Osteoblast (primary cell): ENCODE measurements at places on chromosomes 7 and 10. TPM values are rescaled to one million over a fixed set of nuclear protein-coding genes. Genes with fewer than 3 reads are reported as not detected.

GRCh38 chr7:19177269-19177668 lies 32.0 kb upstream of the FERD3L start:
- DNase-seq: peak; percentile 9

FAM25G gene
- total RNA-seq: not detected in 2 replicates

DNA sequence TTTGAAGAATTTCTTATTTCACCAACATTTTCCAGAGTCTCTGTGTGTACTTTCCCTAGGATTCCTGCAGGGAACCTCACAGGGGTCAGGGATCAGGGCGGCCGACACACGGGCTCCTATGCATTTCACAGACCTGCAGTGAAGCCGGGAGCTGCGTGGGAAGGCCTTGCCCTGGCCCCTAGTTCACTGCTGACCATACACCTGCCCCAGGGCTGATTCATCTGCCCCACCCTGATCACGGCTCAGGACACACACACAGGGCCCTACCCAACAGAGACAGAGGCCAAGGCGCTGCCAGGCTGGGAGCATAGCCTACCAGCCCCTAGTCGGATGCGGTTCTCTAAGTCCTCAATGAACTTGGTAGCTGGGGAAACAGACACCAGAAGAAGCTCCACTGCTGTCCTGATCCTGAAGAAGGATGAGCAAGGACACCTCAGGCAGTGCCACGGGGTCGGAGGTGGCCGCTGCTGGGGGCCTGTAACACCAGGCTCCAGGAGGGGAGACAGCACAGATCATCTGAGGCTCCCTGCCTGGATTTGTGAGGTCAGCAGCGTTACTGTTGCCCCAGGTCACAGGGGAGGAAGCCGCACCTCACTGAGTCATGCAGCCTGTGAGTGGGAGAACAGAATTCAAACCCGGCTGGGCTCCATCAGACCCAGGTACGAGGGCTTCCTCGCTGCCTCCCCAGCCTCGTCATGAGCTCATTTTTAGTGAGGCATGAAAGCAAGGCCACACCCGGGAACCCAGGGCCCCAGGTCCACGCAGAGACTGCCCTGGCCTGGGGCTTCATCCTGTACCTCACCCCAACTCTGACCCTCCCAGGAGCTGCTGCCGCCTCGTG lies 278.8 kb upstream of the PPP2R2D start:
- DNase-seq: no peak

DNA sequence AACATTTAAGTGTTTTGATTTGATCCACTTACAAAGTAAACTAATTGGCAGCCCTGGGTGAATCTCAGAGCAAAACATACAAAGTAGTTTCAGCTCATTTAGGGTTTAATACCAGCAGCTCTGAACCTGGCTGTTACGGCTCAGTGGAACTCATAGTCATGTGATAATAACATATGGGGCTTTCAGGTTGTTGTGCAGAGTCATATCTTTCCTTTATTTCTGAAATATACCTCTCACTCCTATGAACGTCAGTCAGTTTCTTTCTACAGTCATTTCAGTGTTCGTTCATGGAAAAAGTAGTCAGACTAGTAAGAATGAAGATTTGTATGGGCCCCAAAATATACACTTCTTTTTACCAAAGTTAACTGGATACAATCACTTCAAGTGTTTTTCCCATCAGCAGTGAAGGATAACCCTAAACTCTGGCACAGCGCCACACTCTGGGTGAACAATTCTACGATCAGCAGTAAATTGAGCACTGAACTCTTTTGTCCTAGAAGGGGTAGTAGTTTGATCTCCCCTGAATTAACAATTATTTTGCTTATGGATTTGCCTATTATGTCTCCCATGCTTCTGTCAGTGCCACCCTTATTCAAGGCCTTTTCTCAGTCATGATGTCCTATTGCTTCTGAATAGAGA lies 218.6 kb downstream of the THSD7A start:
- DNase-seq: no peak

DNA sequence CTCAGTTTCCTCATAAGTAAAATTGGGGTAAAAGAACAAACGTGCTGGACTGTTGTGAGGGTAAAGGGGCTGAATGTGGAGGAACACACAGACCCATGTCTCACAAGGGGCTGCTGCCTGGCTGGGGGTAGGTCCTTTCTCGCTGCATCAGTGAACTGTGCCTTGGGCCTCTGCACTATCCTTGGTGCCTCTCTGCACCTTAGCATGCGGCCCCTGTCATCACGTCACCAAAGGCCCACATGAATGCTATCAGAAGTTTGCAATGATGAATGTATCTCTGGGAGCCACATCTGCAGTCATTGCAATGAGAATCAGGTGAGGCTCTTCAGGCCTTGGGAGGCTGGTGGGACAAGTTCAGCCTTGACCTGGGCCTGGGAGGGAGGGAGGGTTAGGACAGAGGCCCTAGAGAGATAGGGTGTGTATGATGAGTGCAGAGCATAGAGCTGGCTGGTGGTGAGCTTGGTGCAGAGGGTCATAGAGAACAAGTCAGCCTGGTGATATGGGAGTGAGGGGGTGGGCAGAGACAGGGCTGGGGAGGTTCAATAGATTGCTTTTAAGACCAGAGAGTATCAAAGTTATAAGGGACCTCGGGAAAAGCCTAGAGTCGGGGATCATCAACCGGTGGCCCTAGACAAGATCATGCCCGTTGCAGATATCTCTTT lies 308.4 kb downstream of the RPS24 start:
- DNase-seq: no peak

DNA sequence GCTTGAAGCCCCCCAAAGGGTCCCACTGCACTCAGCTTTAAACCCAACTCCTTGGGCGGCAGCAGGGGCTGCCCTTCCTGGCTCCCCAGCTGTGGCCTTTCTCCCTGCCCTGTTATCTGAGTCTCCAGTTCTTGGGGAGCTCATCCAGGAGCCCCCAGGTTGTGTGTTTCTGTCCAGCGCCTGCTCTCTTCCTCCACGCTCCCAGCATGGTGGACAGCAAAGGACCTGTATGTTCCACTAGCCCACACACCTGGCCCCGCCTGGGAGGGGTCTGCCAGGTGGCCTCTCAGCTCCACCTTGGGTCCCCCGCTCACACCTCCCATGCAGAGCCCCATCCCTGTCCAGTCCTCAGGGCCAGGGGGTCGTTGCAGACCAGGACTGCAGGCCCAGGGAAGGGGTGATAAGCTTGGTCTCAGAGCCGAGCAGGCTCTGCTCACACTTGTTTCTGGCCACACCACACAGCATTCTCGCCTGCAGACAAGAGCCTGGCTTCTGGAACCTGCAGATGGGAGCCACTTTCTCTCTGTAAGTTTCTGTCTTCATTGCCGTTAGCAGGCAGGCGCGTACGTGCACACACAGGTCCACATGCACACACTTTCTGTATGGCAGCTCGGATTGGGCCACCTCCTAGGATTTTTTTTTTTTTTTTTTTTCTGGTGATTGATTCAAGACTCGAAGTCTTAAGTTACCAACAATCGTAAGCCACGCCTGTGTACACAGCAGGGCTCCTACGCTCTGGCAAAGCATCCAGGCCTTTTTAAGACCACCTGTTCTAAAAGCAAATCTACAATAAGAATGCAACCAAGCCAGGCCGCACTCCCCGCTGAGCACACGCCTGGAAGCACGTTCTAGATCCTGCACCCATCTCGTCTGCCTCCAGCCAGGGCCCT lies 104.6 kb downstream of the CYTH3 start:
- DNase-seq: peak; percentile 73

GRCh38 chr10:100372415-100373297 lies 25.6 kb downstream of the SCD start:
- no peak for DNase-seq

DNA sequence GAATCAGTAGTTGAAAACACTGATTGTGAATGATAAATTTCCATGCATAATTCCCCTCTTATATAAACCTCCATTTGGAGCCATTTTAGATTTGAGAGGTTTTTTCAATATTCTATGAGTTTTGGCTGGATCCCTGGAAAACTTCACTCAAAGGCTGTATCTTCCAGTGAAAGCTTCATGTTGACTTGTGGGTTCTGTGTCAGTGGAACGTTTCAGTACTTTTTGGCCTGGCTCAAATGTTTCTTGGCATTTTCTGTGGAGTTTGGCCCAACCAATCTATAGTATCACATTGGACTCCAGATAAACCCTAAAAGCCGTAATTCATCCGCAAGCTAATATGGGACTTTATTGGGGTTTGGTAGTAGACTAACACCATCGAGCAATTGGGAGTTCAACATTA lies 172.6 kb upstream of the PRPS1L1 start:
- DNase-seq: no peak

DNA sequence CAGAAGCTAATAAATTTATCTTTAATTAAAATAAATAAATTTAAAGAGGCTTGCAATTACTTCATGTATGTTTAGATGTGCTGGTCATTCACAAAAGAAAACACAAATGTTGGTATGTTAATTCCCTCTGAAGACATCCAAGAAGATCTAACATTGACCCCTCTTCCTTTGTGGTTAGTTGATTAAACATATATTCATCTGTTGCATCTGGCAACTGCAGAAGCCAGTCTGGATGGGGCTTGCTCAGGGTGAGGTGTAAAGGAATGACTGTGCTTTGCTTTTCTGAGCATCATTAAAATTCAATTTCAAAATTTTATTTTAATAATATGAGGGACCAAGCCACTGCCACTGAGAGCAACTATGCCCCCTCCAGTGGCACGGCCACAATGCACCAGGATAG lies 36.4 kb upstream of the FERD3L start:
- DNase-seq: no peak

ARHGEF35 gene
- total RNA-seq: 2.4 and 3.6 TPM in 2 replicates

NUTM2A gene
- total RNA-seq: 0.59 and 0.72 TPM in 2 replicates

CRPPA gene
- total RNA-seq: 2.4 and 3.3 TPM in 2 replicates

GRCh38 chr7:67344481-67345193 lies 348.0 kb downstream of the TYW1 start:
- DNase-seq: no peak

OR2A5 gene
- not detected in 2 replicates for total RNA-seq

- DNase-seq: no peak
These were observed 137.1 kb downstream of the ZNF365 start for GRCh38 chr10:62511238-62511637.

FBXL13 gene
- total RNA-seq: 2.1 and 2.2 TPM in 2 replicates

GRCh38 chr10:92420546-92421275 lies 129.7 kb downstream of the MARCHF5 start:
- DNase-seq: peak; percentile 59

ZNF365 gene
- 9.1 and 9.8 TPM in 2 replicates for total RNA-seq

HYAL4 gene
- not detected in 2 replicates for total RNA-seq

DNA sequence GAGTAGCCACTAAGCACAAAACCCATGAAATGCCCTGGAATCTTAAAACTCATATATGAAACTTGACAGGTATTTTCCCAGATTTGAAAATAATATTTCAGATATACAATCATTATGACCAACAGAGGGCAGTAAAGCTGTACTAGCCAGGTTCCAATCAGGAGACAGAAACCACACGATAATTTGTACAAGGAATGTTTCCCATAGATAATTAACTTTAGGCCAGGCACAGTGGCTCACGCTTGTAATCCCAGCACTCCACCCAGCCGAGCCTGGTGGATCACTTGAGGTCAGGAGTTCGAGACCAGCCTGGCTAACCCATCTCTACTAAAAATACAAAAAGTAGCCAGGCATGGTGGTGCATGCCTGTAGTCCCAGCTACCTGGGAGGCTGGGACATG lies 31.0 kb upstream of the NUB1 start:
- DNase-seq: no peak

DNA sequence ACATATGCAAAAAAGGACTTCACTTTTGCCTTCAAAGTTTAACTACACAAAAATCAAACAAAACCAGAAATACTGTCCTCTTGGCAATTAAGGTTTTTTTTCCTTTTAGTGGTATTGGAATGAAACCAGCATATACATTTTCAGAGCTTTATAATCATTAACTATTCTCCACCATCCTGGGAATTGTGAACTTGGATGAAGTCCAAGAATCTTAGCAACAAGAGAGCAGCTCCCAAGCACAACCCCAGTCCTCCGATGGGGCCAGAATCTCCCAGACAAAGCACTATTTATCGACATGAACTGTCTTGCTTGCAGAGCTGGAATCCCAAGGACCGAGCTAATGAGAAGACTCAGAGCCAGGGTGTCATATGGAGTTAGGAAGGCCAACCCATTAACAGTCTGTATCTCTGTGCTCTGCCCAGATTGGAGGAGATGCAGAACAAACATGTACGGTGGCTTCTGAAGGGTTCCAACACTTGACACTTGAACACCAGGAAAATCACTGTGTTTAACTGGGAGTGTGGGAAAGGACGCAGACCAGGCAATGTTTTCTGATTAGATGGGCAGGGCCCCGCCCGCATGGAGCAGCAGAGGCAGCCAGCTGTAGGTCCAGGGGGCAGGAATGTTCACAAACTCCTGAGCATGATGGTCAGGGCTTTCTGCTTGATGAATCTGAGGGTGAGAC lies 35.5 kb downstream of the PPP1R3C start:
- DNase-seq: no peak

GRCh38 chr10:133278577-133279265 lies 2.1 kb upstream of the ADAM8 start:
- peak; percentile 91 for DNase-seq

DNA sequence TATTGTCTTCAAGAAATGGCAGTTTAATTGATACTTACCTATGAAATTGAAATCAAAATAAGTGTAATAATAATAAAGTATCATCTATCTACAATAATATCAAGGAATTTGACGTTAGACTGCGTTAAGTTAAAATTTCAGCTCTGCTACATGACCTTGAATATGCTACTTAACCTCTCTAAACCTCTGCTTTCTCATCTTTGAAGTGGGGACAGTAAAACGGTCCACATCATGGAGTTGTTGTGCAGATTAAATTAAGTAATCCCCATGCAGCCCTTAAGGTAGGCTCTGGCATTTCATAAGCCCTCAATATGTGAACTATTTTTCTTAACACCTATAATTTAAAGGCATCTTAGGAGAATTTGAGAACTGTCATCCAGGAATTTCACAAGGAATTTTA lies 252.4 kb upstream of the PHF14 start:
- no peak for DNase-seq

- DNase-seq: no peak
These were observed 165.9 kb downstream of the ABCA13 start for GRCh38 chr7:48337012-48337621.

TUBB8 gene
- not detected in 2 replicates for total RNA-seq

DNA sequence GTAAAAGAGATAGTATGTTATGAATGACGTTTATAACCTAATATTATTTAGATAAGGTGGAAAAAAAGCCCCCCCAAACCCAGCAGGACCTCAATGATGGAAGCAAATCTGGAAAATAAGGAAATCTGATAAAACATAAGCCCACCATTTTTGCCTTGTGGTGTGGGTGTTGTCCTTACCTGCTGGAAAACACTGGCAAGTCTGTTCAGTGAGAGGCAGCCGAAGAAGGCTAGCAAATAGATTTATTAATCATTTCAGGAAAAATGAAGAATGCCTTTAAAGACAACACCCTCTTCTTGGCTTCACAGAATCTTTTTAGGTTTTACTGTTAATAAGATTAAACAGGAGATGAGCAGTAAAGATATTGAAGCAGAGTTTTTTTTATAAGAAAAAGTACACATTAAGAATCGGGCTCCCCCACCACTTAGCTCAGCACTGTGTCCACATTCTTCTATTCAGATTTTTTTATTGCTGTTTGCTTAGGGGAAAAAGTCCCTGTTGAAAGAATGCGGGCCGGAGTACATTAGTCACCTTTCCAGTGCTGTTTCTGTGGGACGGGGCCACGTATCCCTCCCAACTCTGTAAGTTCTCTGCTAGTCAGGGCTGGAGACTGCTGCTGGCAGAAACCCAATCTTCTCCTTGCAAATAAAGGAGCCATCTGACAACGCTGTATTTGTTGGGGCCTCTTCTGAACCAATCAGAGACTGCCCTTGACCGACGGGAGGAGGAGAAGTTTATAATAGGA lies 104.1 kb downstream of the EVX1 start:
- peak; percentile 73 for DNase-seq

- no peak for DNase-seq
These were observed 210.6 kb downstream of the ARL4A start for GRCh38 chr7:12898004-12898403.

DMBT1 gene
- under 0.01 and 0.29 TPM in 2 replicates for total RNA-seq

CCL26 gene
- 1.1 and 1.5 TPM in 2 replicates for total RNA-seq
